Stimulated activated CD4-positive, alpha-beta T cell treated with anti-CD3 and anti-CD28 coated beads, Interleukin-15, amount 100 ng/mL, for 1 hour (primary cell): ENCODE measurements at places on chromosomes 1 and 21.

DNA sequence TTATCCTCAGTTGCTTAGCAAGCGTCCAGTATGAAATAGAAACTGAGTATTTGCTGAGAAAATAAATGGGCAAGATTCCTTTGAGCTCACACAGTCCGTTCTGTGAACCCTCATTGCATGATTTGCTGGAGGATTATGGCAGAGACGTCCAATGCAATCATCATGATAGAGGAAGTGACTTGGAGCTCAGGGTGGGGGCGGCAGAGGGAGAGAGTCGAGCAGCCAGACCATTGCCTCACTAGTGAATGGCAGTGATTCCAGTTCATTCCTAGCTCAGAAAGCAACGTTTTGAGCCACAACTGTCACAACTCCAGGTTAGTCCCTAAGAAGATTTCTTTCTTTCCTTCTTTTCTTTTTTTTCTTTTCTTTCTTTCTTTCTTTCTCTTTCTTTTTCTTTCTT, 27.5 kb upstream of the COL9A2 start:
- DNase-seq: no peak

DNA sequence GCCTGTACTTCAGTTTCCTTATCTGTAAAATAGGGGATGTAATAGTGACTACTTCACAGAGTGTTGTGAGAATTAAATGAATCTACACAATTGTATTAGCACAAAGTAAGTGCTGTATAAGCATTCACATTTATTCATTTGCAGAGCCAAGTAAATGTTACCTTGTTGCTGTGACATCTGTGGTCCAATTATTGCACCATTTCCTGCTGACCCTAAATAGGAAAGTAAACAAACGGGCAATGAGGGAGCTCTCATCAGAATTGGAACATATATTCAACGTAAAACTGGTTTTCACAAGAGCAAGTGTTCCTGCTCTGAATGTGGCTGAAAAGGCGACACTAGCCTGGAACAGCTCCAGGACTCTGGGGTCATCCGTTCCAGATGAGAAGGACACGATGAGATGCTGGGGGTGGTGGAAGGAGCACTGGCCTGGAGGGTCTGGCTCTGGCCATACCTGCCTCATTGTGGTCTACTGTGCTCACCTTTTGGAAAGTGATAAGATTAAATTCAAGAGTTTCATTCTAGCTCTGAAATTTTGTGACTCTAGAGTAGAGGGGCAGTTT, 34.5 kb downstream of the PROX1 start:
- no peak for DNase-seq

DNA sequence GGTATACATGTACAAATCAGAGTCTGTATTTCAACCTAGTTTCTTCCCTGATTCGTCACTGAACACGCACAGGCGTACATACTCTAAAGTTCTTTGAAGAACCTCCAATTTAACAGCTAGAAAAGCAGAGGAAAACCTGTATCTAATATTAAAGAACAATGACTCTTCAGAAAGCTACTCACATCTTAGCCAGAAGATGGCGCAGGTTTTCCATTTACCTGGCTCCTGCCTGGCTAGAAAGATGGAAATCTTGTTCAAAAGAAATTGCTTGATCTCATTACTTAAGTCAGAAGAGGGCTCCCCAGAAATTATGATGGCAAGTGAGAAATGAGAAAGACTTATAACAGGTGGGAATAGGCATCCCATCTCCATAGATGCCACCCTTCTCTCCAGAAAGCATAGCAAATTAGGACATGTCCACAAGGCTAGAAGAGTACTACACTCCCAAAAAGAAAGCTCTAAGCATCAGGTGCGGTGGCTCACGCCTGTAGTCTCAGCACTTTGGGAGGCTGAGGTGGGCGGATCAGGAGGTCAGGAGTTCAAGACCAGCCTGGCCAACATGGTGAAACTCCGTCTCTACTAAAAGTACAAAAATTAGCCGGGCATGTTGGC, 19.0 kb upstream of the L1TD1 start:
- DNase-seq: no peak

- DNase-seq: no peak
These were observed 86.0 kb downstream of the CASZ1 start for GRCh38 chr1:10710489-10710888.

- no peak for DNase-seq
These were observed 6.8 kb downstream of the RPE65 start for GRCh38 chr1:68442822-68443556.
